ENCODE measurements at places on chromosomes 7 and 10.

GRCh38 chr10:14671386-14671831 is 103.3 kb downstream of the FAM107B start:
- DNase-seq: no peak

DNA sequence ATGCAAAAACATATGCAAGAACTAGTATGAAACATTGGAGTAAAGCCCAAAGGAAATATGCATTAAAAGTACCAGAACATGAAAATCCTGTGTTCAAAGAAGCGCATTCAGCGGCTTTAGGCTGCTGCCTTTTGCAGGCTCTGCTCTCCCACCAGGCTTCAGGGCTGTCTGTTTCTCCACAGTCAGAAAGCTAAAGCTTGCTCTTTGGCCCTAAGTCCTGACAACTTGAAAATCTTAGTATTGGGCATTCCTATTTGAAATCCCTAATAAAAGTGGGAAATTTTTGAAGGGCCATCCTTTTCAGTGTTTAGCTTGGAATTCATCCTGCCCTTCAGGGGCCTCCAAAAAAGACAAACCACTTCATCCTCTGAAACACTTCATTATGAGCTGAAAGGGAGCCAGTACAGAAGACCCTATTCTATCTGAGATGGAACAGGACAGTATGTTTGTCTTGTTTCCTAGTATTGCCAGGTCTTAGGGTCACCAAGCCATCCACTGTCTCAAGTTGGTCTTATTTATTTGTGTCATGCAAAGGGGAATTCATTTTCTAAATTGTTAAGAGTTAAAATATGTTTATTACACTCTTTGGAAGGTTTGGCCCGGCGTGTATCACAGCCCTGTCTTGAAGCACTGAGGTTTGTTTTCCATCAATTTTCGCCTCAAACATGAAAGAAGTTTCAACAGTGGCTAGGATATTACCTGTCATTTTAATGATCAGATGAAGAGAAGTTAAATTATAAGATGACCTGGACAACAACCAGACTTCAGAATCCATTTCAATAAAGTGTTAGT is 326.3 kb upstream of the BMPER start:
- DNase-seq: no peak

DNA sequence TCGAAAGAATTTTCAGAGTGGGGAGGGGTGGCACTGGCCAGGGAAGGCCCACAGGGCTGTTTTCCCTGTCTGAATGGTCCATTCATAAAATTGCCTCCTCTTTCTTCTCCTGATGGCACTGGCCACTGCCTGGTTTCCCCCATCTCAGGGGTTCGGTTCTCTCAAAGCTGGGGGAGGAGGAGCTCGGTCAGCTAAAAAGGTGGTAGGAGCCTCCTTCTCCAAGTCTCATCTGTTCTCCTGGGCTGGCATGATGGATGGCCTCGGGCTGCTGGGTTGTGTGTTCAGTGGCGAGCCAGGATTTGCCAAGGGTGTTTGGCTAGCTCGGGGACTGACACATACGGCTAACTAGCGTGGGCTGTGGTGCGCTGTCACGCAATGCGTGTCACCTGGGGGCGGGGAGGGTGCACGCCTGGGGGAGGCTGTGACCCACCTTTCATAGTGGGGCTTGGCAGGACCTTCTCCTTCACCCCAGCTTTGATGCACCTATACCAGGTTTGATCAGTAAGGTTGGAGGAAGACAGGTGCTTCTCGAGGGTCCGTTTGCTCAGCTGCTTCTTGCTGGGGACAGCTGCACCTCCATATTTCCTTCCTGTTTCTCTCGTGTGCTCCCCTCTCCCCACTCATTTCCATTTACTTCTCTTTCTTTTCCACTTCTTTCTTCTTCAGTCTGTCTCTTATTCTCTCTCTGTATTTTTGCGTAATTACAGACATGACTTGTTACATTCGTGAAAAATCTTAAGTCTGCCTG is 36.3 kb downstream of the RBM20 start:
- DNase-seq: no peak

- no peak for DNase-seq
Measured at GRCh38 chr10:48599830-48600134, 5.1 kb downstream of the ARHGAP22 start.

- no peak for DNase-seq
Measured at GRCh38 chr7:156318426-156318825, 322.1 kb upstream of the RNF32 start.

GRCh38 chr7:128963327-128963757 is 25.6 kb downstream of the IRF5 start:
- peak; percentile 89 for DNase-seq

GRCh38 chr10:79563426-79563825 is 3.2 kb upstream of the SFTPA2 start:
- DNase-seq: peak; percentile 16

DNA sequence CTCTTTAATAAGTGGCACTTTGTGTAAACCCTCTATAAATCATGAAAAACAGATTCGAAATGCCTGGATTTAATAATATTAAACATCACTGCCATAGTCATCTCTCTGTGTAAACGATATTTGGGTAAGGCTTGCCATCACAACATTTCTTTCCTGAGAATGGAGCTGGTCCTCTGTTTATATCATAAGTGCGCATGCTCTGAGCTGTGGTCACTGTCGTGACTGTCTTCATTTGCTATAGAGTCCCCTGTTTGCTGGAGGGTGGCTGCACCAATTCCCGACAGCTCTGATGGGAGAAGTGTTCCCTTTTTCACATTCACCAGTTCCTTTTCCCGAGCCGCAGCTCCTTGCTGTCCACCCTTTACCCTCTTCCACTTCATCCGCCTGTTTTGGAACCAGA is 50.4 kb upstream of the AGMO start:
- DNase-seq: no peak

- DNase-seq: no peak
Measured at GRCh38 chr7:125090596-125090995, 161.0 kb upstream of the POT1 start.

- peak; percentile 58 for DNase-seq
Measured at GRCh38 chr7:91240376-91240941, 23.8 kb upstream of the FZD1 start.

DNA sequence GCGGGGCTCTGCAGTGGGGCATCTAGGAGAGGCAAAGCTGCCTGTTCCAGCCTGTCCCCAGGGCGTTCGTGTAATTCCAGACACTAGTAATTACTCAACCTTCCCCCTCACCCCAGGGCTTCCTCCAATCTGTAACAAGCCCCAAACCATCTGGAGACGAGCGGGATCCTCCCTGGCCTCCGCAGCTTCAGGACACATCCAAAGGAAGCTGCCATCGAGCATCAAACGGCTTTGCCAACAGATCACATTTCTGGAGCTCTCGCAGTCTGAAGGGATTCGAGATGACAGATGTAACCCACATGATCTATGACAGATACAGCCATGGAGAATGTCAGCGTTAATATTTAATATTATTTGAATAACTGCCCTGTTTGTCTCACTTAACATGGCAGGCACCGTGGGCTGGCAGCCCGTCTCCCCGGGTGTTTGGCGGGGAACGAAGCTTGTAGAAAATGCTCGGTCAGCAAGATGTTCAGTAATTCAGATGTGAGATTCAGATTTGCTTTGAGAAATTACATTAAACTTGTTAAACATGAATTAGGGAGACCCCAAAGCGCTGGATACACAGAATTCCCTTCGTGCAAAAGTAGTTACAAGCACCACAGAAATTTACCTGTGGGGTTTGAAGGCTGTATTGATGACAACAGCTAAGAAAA is 108.5 kb upstream of the C7orf33 start:
- no peak for DNase-seq

DNA sequence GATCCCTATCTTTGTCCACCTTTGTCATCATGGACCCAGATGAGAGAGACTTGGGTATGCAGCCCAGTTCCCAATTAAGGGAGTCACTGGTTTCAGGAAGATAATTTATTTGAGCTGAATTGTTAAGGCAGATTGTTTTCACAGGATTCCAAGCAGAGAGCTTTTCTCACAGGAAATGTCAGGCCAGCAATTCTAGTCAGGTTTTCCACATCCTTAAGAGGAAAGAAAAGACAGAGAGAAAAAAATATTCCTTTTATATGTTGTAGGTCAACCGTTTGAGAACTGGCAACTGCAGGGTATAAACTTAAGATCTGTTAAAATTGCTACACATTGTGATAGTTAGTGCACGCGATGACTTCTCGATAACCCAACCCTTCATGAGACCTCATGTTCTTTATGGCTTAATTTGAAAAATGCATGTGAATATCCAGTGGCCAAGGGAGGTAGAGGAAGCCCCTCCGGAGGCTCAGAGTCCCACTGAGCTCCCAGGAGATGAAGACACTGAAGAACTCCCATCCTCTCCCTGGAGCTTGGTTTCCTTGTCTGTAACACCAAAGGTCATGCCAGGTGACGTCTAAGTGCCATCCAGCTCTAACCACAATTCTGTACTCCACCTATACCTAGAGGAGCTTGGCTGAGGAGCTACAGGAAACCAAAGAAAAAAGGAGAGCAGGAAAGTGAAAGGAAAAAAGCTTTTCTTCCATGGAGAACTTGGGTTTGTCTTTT is 45.6 kb downstream of the MINDY4 start:
- no peak for DNase-seq

DNA sequence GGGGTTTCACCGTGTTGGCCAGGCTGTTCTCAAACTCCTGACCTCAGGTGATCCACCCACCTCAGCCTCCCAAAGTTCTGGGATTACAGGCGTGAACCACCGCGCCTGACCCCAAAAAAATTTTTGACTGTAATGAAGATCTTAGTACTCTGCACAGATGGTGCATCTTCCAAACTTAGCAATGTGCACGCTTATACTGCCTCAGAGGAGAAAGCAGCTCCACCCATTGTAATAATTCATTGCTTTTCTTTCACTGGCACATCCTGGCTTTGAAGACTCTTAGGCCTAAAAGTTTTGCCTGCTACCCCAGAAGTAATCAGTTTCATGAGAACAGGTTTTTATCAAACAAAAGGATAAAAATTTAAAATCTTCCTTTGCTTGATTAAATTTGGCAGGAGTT is 52.1 kb upstream of the OIT3 start:
- DNase-seq: no peak

- DNase-seq: no peak
Measured at GRCh38 chr7:105567024-105567423, 14.3 kb downstream of the EFCAB10 start.

GRCh38 chr10:61464461-61465170 is 11.4 kb upstream of the TMEM26 start:
- peak; percentile 95 for DNase-seq

DNA sequence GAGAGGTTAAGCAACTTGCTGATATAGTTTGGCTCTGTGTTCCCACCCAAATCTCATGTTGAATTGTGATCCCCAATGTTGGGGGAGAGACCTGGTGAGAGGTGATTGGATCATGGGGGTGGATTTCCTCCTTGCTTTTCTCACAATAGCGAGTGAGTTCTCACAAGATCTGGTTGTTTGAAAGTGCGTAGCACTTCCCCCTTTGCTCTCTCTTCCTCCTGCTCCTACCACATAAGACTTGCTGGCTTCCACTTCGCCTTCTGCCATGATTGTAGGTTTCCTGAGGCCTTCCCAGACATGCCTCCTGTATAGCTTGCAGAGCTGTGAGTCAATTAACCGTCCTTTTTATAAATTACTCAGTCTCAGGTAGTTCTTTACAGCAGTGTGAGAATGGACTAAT is 13.5 kb upstream of the ZNRF2 start:
- DNase-seq: peak; percentile 35

GRCh38 chr10:13815756-13816155 is 229.0 kb downstream of the PRPF18 start:
- DNase-seq: no peak

- no peak for DNase-seq
Measured at GRCh38 chr7:28336806-28337205, 75.5 kb upstream of the CREB5 start.

GRCh38 chr7:82360591-82361368 is 82.8 kb downstream of the CACNA2D1 start:
- DNase-seq: no peak

- no peak for DNase-seq
Measured at GRCh38 chr10:7424315-7424714, 13.5 kb upstream of the SFMBT2 start.

GRCh38 chr10:986137-986825 is 2.0 kb upstream of the GTPBP4 start:
- DNase-seq: no peak

DNA sequence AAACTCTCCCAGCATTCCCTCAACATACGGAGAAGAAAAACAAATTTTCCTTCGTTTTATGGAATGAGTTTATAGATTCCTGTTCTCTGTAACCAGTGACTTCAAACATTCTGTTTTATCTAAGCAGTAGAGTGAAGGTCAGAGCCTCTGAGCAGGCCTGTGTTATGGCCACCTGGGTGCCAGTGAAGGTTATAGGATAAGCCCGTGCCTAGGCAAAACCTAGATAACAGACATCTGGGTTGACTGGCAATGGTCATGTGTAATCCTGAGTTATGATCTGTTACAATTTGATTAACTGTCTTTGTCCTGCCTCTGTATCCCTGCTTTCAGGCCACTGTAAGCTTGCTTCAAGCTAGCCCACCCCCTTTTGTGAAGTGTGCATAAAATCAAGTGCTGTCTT is 8.3 kb downstream of the LSM5 start:
- DNase-seq: no peak
